ENCODE measurements at places on chromosomes 2 and 18. TPM values are rescaled to one million over a fixed set of nuclear protein-coding genes. Genes with fewer than 3 reads are reported as not detected.

LRP1B gene
- not detected for total RNA-seq

SCG2 gene
- total RNA-seq = 1.0 TPM

OSR1 gene
- total RNA-seq = 19.5 TPM

FAM228A gene
- total RNA-seq = 1.3 TPM

SKOR2 gene
- total RNA-seq = not detected

HOXD12 gene
- not detected for total RNA-seq
